GM18507 (cell line): ENCODE measurements at places on chromosomes 13 and 19.
A peak's percentile ranks its signal among the peaks of the same experiment; 100 is the strongest.

DNA sequence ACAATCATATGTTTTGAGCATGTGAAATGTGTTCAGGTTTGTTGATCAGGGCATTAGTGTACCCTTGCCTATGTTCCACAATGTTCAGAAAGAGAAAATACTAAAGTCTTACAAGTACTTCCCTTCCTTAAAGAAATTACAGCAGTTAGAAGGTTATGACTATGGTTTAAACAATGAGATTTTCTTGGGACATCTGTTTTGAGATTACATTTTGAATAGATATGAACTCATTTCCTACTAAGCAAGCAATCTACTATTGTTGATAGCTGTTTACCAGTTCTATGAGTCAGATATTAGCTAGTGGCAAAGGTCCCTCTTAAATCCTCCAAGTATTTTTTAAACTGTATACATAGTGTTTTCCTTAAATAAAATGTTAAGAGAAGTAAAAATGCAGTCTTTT, 241.3 kb downstream of the DACH1 start:
- DNase-seq: no peak

- no peak for DNase-seq
Observed at GRCh38 chr19:1471515-1472160, 7.4 kb downstream of the C19orf25 start.

DNA sequence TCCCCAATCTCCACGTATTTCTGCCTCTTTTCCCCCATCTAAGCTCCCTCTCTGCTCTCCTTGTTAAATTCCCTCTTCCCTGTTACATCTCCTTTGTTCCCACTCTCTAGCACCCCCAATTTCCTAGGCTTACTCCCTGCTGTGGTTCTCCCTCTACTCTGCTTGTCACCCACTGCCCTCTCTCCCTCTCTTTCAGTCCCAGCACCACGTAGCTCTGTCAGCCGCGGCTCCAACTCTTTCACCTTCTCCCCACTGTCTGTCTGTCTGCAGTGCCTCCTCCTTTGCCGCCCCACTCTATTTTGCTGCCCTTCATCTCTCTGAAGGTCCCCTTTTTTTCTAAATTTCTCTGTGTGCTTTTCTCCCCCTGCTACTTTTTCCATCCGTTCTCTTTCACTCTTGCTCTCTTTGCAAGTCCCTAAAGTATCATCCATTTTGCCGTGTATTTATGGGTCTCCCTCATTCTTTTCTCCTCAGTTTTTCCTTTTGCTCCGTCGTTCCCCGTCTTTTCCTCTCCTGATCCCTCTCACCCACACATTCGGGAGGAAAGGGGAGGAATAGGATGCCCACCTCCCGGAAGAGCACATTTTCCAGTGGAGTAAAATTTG, 937 bp downstream of the ZNF841 start:
- no peak for DNase-seq

DNA sequence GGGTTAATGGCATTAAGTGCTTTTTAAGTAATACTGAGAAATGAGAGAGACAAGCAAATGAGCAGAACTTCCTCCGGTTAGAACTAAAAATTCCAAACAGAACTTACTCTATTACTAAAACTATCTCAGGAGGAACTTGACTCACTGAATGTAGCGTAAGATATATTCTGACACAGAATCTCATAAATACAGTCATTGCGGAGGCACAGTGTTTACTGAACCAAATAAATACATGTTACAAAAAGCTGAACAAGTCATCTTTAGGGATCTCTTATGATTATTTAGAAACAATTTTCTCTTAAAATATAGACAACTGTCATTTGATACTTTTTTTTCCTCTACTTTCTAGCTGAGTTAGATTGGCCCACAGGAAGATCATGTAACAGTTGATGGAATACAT, 283.1 kb downstream of the KLF12 start:
- DNase-seq: no peak

- DNase-seq: no peak
Observed at GRCh38 chr13:49220856-49221589, 885 bp downstream of the MLNR start.

DNA sequence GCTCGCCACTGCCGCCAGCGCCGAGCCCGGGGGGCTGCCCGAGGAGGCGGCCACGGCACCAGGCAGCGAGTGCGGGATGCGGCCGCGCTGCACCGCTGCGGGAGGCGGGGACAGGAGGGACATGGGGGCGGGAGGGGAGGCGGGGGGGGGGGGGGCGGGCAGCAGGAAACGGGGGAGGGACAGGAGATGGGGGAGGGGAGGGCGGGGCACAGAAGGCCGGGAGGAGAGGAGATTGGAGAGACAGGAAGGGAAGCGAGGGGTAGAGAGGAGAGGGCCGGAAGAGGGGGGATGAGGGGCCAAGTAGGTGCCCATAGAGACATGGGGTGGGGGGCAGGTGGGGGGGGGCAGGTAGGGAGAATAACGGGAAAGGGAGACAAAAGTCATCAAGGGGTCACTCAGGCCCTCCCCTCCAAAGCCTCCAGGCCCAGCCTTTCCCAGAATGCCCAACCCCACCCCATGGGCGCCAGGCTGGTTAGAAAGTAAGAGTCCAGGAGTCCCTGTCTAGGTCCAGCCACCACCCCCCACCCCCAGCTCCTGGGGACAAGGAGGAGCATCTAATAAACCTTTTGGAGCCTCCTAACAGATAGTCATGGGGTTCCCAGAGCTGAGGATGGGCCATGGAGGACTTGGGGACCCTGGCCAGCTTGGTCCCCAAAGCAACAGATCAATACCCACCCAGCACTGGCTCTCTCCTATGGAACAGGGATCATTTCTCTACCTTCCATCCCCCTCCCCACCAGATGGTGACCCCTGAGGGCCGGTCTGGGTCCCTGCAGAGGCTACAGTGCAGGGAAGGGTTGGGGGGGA, 9.5 kb downstream of the NR2F6 start:
- DNase-seq: no peak

GRCh38 chr13:45367358-45367757, 26.4 kb upstream of the TPT1 start:
- DNase-seq: peak; percentile 62

- no peak for DNase-seq
Observed at GRCh38 chr13:27663947-27664346, 42.3 kb downstream of the POLR1D start.

DNA sequence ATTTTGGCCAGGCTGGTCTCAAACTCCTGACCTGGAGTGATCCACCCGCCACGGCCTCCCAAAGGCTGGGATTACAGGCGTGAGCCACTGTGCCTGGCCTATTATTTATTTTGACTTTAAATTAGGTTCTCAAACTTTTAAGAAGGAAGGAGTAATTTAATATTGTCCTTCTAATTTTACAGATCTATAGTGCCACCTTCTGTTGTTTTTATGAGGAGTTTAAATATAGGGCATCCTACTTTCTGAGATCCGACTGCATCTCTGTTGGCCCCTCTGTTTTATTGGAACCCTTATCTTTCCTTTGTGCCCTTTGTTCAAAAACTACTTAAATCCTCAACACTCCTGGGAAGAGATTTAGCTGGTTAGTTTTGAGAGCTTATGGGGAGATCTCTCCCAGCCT, 25.4 kb upstream of the ZMYM5 start:
- no peak for DNase-seq

DNA sequence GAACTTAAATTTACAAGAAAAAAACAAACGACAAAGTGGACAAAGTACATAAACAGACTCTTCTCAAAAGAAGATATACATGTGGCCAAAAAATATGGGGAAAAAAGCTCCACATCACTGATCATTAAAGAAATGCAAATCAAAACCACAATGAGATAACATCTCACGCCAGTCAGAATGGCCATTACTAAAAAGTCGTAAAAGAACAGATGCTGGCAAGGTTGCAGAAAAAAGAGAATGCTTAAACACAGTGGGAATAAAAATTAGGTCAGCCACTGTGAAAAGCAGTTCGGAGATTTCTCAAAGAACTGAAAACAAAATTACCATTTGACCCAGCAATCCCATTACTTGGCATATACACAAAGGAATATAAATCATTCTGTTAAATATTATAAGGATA, 132.7 kb downstream of the UGGT2 start:
- no peak for DNase-seq

GRCh38 chr19:3411636-3412035, 45.3 kb downstream of the NFIC start:
- DNase-seq: no peak

- no peak for DNase-seq
Observed at GRCh38 chr19:53553156-53553555, 15.2 kb downstream of the ZNF331 start.

- no peak for DNase-seq
Observed at GRCh38 chr13:92177966-92178365, 779.5 kb downstream of the GPC5 start.

DNA sequence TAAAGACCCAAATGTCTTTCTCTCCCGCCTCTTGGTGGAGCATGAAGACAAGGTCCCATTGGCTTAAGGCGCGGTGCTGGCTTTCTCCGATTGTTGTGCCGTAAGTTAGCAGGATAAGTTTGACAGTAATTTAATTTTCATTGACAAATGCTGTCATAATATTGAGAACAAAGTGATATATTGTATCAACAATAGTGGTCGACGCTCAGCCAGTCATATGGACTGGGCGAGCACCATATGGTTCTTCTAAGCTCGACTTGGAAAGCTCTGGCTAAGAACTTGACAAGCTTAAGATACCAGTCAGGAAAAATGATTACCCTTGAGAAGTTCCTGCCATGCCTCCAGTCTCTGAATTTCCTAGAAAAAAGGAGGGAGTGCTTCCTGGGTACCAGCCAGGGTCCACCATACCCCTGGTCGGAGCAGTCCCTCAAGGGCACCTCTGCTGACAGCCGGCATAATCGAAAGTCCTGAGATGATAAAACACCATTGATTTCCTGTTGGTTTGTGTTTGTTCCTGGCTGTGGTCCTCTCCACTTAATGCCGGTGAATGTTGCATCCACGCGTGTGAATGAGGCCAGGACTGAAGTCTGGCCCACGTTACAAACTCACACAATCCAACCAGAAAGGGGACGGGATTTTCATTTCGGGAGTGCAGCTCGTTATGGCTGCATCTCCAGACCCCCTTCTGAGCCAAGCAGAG, 262.1 kb downstream of the ZNF536 start:
- no peak for DNase-seq

GRCh38 chr19:8360196-8360595, 3.8 kb upstream of the ANGPTL4 start:
- DNase-seq: no peak

DNA sequence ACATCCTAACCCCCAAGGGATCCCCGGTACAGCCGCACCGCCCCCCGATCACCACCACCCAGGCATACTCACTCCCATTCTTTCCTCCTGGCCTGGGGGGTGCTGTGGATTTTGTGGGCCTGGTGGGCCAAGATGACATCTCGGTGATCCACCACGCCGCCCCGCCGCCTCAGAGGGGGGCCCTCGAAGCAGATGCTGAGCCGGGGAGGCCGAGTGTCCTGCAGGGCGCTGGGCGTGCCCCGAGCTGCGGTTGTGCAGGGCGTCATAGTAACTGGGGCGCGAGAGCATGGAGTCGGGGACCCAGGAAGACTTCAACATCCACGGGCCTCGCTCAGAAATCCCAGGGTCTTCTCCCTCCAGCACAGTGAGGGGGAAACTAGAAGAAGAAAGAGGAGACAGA, 93.4 kb upstream of the CACNA1A start:
- DNase-seq: no peak

- DNase-seq: no peak
Observed at GRCh38 chr19:13417054-13417453, 89.2 kb downstream of the CACNA1A start.

DNA sequence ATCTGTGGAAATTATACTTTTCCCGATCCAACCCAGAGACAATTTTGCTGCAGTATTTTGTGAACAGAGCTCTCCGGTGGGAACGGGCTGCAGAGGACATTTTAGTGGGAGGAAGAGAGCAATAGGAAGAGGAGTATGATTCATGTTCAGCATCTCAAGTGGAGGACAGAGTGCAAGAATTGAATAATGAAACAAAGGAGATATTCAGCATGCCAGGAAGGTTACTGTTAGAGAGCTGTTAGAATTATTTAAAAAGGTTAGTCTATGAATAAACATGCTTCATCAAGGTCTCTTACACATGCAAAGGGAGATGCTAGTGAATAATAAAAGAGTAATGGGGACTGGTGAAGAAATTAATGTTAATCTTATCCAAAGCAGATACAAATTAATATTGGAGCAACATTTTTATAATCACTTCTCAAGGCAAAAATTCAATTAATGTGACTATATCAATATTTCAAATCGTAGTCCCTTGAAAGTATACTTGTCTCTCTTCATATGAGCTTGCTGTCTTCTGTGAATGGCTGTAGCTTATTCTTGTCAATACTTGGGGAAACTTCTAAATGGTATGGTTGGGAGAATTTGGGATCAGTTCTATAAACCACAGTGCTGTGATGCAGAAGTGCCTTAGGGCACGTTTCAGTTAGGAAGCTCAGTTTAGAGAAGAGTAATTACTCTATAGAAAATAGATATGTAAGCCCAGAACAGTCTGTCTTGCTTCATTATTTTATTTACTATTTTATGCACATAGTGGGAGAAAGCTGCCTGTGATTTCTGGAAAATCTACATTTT, 1165.8 kb downstream of the OLFM4 start:
- no peak for DNase-seq

- DNase-seq: no peak
Observed at GRCh38 chr19:31260171-31260933, 88.9 kb downstream of the TSHZ3 start.

DNA sequence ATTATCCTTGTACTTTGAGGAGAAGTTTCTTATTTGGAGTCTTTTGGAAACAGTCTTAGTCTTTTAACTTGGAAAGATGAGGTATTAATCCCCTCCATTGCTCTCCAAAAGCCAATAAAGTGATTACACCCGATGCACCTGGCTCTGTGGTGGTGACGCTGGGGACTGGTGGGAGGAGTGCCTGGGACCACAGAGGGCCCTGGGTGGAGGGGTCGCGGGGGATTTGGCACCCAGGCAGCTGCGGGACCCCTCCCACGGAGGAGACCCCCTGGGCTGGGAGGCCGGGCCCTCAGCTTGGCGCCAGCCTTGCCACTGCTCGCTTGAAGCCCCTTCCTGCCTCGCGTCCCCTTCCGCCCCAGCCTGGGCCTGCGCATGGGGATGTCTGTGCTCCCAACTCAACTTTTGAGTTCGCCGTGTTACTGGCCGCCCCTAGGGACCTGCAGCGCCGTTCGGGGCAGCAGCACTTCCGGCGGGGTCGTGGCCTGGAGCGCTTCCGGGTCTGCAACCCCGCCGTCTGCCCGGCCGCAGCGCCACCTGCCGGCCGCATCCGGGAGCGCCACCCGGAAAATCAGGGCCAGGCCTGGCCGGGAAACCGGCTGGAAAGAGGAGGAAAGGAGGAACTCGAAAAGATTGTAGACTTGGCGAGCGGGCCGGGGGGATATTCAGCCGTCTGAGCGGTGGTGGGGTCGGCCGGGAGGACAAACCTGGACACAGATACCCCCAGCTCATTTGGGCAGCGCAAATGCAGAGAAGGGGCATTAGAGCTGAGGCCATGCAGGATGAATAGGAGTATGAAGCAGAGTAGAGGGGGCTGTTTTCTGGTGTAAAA, 8.4 kb downstream of the PEAK3 start:
- DNase-seq: peak; percentile 94

DNA sequence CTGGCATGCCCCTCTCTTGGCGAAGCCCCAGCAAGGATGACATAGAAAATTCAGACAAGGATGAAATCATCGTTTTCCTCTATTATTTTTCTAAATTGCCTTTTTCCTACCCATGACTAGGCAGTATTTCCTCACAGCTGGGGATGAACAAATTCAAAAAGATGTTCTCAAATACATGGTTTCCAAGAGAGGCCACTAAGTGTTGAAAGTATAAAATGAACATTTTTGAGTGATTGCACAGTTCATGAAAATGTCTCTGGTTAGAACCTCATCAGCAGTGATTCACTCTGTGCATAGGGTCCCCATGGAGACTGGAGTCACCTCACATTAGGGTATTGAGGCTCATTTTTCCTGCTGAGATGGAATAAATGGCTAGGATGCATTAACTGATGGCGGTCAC, 373.7 kb downstream of the DNAJC15 start:
- no peak for DNase-seq
